ENCODE measurements at places on chromosomes 1 and 21.

DNA sequence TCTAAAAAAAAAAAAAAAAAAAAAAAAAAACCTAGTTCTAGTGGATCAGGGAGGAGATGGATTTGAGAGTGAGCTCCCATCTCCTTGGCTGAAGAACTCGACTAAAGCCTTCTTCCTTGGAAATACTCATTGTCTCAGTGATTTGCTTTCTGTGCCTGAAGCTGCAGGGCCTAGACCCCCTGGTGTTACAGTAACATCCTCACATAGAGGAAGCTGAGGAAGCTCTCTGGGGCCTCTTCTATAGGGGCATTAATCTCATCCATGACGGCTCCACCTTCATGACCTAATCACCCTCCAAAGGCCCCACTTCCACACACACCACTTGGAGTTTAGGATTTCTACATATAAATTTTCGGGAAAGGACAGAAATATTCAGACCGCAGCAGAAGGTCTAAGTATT is 95.9 kb upstream of the ETS2 start:
- no peak for DNase-seq

- no peak for DNase-seq
These were observed 2.2 kb upstream of the INAVA start for GRCh38 chr1:200892546-200892945.

- DNase-seq = no peak
These were observed 21.5 kb downstream of the SPATA6 start for GRCh38 chr1:48450505-48450904.

DNA sequence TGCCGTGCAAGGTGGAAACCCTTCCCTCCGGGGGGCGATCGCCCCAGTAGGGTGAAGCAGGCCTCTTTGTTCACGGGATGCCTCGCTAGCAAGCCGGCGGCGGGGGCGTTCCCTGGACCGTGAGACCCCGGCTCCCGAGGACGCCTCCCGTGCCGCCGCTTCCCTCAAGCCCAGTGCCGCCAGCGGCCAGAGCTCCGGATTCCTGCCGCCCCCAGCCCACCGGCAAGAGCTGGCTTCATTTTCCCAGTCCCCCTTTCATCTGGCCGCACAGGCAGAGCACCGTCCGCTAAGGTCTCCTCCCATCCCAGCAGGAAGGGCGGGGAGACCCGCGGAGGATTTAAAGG is 16.3 kb downstream of the IER5 start:
- no peak for DNase-seq

DNA sequence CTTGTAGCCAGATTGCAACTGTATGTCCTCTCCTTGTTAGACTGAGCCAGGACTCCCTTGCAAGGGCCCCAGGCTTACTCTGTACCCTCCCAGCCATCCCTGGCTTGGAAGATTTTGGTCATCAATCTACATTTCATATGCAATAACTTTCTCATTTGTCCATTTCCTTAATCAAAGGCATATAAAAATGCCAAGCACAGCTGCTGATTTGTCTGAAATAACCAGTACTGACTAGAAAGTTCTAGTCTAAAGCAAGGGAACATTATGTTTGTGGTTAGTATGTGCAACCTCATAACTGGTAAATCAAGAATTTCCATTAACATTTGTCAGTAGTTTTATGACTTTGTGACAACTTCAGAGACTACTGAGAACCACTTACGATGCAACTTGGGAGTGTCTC is 370.2 kb downstream of the ST6GALNAC3 start:
- no peak for DNase-seq

- DNase-seq = no peak
These were observed 264.8 kb downstream of the C1orf94 start for GRCh38 chr1:34441259-34442069.

DNA sequence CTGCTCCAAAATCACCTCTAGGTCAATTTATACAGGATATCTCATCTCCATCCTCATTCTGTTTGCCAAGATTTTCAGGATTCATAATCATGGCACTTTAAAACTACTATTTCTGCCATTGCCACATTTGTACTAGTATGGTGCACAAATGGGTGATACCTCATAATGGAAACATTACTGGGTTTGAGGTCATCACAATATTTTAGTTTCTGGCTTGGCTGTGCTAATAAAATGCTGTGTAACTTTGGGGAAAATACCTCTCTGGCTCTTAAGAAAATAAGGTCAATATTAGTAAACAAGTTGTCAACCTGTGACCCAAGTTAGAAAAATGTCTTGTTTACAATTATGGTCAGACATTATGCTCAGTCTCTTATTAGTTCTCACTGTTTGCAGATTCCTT is 4.7 kb upstream of the SLAMF7 start:
- no peak for DNase-seq

DNA sequence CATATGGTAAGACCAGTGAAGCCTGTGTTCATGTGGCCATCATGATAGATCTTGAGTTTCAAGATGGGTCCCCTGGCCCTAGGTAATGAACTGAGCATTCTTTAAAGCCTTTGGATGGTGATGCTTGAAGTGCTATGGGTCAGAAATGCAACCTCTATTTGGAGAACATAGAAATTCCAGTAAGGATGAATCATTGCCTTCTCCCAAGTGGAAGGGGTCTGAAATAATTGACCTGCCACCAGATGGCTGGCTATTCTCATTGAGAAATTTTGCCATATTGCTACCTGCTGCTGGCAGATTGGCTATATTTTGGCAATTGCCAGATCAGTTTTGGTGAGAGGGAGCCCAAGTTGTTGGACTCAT is 739 bp upstream of the IFI6 start:
- DNase-seq = no peak

GRCh38 chr1:215023155-215023832 is 59.2 kb upstream of the KCNK2 start:
- no peak for DNase-seq

GRCh38 chr1:233253832-233254331 is 41.6 kb downstream of the PCNX2 start:
- no peak for DNase-seq

GRCh38 chr1:58144698-58145270 is 401.7 kb downstream of the OMA1 start:
- DNase-seq = no peak

DNA sequence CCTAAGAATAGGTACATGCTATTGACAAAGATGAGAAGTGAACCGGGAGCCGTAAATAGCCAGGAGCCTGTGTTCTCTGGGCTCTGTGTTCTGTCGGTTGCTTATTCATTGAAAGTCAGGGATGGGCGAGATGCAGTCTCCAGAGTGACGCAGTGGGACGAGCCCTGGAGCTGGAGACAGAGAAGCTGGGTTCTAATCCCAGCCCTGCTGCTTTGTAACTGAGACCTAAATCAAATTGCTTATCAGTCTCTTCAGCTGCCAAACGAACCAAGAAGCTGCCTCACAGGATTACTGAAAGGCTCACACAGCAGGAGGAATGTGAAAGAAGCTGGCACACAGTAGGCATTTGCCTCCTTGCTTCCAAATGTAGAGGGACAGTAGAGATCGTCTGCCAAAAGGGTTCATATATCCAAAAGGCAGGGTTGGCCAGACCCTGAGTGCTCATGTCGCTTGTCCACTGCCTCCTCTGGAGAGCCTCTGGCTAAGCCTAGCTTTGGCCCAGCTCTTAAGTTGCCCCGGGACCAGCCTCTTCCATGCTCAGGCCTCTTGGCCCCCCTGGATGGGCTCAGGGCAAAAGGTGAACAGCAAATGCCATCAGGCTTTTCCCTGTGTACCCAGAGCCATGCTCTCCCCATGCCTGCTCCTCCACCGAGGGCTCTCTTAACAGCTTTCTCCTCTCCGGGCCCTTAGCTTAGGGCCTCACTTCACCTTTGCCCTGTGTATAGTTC is 134.2 kb upstream of the IPO9 start:
- no peak for DNase-seq

DNA sequence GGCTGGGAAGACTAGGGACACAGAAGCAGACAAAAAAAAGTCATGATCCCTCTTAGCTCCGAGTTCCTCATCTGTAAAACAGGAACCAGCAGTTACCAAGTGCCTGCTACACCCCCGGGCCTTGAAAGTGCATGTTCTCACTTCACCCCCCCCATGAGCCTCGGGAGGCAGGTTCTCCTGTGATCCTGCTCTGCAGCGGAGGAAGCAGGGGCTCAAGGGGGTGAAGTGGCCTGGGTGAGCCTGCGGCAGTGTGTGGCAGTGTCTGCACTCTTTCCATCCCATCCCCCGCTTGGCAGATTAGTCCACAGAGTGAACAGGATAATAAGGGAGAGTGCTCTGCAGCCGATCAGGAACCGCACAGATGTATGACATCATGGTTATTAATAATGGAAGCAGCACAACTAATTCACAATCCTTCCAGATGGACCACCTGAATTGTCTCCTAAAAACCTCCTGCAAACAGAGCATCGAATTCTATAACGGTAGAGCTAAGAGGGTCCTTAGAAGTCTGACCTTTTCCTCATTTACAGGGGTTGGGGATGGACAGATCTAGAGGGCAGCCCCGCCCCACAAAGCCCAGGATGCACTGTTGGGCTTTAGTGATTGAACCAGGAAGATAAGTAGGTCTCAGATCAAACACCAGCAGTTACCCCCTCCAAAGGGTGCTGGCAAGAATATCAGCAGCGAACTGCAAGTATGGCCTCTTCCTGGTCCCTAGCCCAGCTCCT is 174.1 kb upstream of the EDN2 start:
- no peak for DNase-seq

DNA sequence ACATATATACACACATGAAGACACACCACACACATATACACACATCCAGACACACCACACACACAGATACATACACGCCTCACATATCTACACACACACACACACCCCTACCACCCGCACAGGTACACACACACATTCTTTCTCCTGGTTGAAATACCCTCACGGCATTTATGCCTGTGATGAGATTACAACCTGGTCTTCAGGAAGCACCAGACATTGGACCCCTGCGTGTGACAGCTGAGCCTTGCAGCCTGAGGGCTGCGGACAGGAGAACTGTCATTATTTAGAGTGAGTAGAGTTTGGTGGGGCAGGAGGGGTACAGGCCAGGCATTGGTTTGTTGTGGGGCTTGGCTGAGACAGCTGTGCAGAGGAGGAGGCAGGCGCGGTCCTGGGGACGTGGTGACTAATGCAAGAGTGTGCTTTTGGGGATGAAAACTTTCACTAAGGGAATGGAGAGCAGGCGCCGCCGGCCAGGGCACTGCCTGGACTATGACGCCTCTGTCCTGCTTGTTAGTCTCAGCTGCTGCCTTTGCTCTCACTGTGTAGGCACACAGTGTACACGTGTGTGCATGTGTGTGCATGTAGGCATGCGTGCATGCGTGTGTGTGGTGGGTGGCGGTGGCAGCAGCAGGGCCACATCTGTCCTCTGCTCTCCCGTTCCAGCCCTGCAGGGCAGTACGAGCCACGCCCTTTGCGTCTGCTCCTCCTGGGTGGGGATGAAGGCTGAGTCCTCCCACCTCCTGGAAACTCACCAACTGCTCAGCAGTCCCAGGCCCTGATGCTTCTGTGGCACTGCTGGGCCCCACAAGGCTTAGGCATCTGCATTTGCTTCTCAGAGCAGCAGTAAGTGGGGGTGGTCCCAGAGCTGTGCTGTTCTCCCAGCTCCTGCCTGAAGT is 57.6 kb downstream of the SPSB1 start:
- DNase-seq = peak; percentile 32

DNA sequence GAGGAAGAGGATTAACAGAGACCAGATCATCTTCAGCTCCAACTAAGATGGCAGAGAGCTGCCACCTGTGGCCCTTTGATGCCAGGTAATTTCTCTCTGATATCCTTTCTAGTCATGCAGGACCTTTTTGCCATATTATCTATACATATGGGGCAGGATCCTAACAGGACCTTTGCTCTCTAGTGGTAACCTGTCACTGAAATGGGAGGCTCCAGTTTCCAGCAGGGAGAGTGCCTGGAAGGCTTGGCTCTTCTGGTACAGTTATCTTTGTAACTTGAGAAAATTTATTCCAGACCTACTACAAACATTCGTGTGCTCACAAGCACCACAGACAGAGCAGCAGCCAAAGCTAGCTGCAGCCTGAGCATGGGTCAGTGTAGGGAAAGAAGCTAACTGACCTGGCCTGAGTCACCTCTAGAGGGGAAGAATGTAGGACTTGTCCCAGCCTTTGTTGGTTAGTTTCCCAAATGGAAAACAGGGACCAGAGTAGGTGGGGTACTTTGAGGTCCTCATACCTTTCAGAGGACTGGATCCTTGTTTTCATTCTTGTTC is 86.5 kb upstream of the MACF1 start:
- DNase-seq = no peak

DNA sequence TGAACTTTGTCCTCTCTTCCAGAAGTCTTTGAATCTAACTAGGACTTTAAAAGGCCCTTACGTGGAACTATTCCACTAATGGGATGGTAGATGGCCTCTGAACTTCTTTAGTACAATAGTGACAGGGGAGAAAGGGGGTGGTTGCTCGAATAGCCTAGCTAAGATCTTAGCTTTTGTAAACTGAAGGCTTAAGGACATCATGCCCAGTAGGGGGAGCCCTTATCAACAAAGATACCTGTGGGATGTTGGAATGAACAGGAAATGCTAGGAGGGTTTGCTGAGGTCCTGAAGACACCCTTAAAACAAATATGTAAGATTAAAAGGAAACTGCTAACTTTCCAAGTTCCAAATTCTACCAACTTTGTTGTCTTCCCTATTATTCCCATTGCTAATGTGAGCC is 33.2 kb downstream of the NHLH2 start:
- DNase-seq = peak; percentile 55
